ENCODE measurements at places on chromosomes 4 and X.
A peak's percentile ranks its signal among the peaks of the same experiment; 100 is the strongest.

GRCh38 chrX:107565015-107565414, 63.3 kb upstream of the PRPS1 start:
- peak; percentile 28 for DNase-seq

- no peak for DNase-seq
Measured at GRCh38 chr4:136644279-136644678, 888.0 kb downstream of the PCDH18 start.

GRCh38 chr4:10106421-10107039, 10.1 kb downstream of the WDR1 start:
- peak; percentile 95 for DNase-seq

DNA sequence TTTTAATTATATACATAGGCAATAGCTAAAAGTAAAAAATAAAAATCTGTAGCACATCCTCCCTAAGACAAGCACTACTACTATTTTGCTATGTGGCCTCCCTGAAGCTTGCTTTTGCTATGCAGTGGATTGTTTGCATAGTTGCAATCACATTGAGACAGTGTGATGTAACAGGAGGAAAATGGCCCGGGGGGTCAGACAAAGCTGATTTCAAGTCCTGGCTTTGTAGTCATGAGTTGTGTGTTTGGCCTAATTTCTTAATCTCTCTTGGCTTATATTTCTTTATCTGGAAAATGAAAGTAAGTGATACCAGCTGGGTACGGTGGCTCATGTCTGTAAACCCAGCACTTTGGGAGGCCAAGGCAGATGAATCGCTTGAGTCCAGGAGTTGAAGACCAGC, 166.6 kb downstream of the LHFPL1 start:
- peak; percentile 35 for DNase-seq

- no peak for DNase-seq
Measured at GRCh38 chrX:148542481-148543255, 42.3 kb downstream of the AFF2 start.

DNA sequence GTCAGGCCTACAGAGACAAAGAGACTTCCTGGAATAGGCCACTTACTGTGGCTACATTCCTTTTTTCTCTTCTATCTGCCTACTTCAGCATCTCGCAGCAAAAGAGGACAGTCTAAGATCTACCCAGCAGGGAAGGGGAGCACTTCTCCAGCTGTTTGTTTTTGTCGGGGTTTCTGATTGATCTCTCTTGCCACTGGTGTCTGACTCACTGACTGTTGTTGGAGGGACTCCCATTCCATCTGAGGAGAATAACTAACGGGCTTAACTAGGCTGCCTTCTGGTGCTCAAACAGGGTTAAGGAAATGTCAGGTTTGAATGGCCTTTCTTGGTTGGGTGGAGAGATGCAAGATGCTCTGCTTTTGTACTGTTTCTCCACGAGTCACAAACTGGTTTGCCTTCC, 100.2 kb upstream of the TMEM164 start:
- peak; percentile 19 for DNase-seq

DNA sequence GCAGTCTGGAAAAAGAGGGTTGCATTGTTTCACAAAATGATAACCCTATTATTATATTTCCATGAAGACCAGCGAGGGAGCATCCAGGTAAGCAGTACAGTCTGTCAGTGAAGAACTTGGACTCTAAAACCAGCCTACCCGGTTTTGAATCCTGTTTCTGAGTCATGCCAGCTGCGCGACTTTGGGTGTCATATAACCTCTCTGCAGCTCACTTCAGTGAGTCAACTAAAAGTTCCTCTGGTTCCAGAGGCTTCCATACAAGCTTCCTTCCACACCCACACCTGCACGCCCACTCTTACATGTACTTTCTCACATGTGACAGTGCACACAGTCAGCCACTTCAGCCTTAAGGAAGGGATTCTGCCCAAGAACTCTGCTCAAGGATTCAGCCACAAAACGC, 49.8 kb upstream of the PRPS2 start:
- DNase-seq = no peak

GRCh38 chrX:12843668-12844279, 23.1 kb upstream of the TLR7 start:
- DNase-seq = no peak

DNA sequence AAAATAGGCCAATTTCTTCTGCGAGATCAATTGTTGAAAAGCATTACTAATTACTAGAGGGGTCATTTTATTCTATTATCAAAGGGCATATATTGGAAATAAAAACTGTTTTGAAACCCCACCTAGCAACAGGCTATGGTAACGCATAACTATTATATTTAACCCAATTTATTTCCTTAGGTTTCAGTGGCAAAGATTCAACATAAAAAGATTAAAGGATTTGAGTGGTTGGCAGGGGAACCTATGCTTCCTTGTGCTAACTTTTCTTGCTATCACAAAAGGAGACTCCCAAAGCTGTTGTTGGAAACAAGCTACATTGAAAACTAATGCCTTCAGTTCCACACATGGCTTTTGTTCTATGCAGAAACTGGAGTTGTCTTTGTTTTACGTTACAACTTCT, 166.9 kb upstream of the KLF3 start:
- no peak for DNase-seq

GRCh38 chr4:6885953-6886557, 23.6 kb upstream of the TBC1D14 start:
- DNase-seq = peak; percentile 79

GRCh38 chrX:69314436-69315348, 149.4 kb upstream of the PJA1 start:
- no peak for DNase-seq

- DNase-seq = peak; percentile 30
Measured at GRCh38 chr4:28225050-28225449, 1364.4 kb downstream of the STIM2 start.
